ENCODE measurements at places on chromosomes 11 and 22. TPM values are rescaled to one million over a fixed set of nuclear protein-coding genes. Genes with fewer than 3 reads are reported as not detected.

Gene NCR3LG1
- 0.35 TPM for polyA plus RNA-seq

Gene CD3E
- 26.8 TPM for polyA plus RNA-seq

Gene TMEM121B
- polyA plus RNA-seq: 2.9 TPM

Gene OR56A1
- polyA plus RNA-seq: not detected

Gene OR51B4
- not detected for polyA plus RNA-seq

Gene TMEM151A
- polyA plus RNA-seq: not detected

Gene APOA5
- polyA plus RNA-seq: not detected

Gene AP1B1
- polyA plus RNA-seq: 26.2 TPM

Gene UBE2L6
- polyA plus RNA-seq: 24.0 TPM

Gene MAML2
- polyA plus RNA-seq: 5.3 TPM

Gene PATE2
- not detected for polyA plus RNA-seq

Gene ROBO3
- polyA plus RNA-seq: 20.2 TPM

Gene MS4A12
- polyA plus RNA-seq: not detected

Gene C11orf54
- polyA plus RNA-seq: 21.0 TPM

Gene ACCS
- 24.0 TPM for polyA plus RNA-seq

Gene SAA4
- polyA plus RNA-seq: not detected

Gene ANO9
- polyA plus RNA-seq: 0.08 TPM

Gene ASPHD2
- 0.92 TPM for polyA plus RNA-seq

Gene KDM4F
- polyA plus RNA-seq: not detected

Gene CSNK2A3
- polyA plus RNA-seq: 1.9 TPM

Gene NPAS4
- polyA plus RNA-seq: 0.44 TPM

Gene CHST1
- polyA plus RNA-seq: 13.9 TPM

Gene P2RY6
- 2.1 TPM for polyA plus RNA-seq

Gene PATE4
- polyA plus RNA-seq: not detected

Gene ENDOD1
- polyA plus RNA-seq: 56.9 TPM

Gene RFPL3
- polyA plus RNA-seq: not detected

Gene GPR83
- 0.12 TPM for polyA plus RNA-seq

Gene DCUN1D5
- 40.3 TPM for polyA plus RNA-seq

Gene NPTXR
- polyA plus RNA-seq: 5.0 TPM

Gene SSRP1
- polyA plus RNA-seq: 103 TPM

Gene UVRAG
- polyA plus RNA-seq: 7.8 TPM

Gene TRIM48
- polyA plus RNA-seq: not detected

Gene SCN4B
- 3.0 TPM for polyA plus RNA-seq

Gene OR4A16
- polyA plus RNA-seq: not detected

Gene BCO2
- polyA plus RNA-seq: 7.7 TPM

Gene ZP1
- polyA plus RNA-seq: 0.36 TPM

Gene EMID1
- polyA plus RNA-seq: 10.7 TPM

Gene TIGD3
- 0.22 TPM for polyA plus RNA-seq

Gene VSIG10L2
- not detected for polyA plus RNA-seq

Gene SMDT1
- 102 TPM for polyA plus RNA-seq

Gene CCDC116
- polyA plus RNA-seq: 0.28 TPM

Gene KIRREL3
- polyA plus RNA-seq: 0.44 TPM

Gene P4HA3
- 2.2 TPM for polyA plus RNA-seq

Gene OR6A2
- not detected for polyA plus RNA-seq

Gene IGF2
- 3,413 TPM for polyA plus RNA-seq

Gene APOBEC3H
- not detected for polyA plus RNA-seq

Gene ANO5
- polyA plus RNA-seq: 6.4 TPM

Gene MMP11
- 8.7 TPM for polyA plus RNA-seq

Gene MAP6
- 16.2 TPM for polyA plus RNA-seq

Gene CCDC89
- 1.4 TPM for polyA plus RNA-seq

Gene RPS25
- polyA plus RNA-seq: 1,568 TPM

Gene HTR3A
- 0.18 TPM for polyA plus RNA-seq

Gene MIAT
- 0.47 TPM for polyA plus RNA-seq
